ENCODE measurements at places on chromosomes 13 and 19.

GRCh38 chr13:45545686-45546409 is 69.7 kb downstream of the ERICH6B start:
- DNase-seq: no peak

DNA sequence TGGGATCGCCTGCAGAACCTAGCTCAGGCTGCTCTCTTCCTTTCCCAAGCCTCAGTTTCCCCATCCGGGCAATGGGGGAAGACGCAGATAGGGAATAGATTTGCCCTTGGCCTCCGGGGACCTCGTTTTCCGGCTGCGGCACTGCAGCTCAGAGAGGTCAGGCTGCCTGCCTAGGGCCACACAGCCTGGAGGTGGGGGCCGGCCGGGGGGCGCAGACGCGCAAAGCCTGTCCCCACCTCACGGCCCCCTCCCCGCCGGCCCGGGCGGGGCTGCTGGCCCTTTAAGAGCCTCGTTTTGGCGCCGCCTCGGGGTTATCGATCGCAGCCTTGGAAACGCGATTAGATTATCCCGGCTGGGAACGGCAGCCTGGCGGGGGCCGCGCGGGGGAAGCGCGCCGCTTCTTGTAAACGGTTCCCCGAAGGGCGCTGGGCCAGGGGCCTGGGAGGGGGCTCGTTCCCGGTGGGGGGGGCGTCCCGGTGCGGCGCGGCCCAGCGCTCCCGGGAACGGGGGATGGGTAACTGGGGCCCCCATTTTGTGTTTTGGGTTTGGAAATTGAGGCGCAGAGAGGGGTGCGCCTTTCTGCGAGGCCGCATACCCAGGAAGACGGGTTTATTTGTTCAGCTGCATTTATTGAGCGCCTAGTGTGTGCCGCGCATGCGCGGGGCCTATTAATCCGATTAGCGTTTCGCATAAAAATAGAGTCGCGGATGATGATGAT is 23.4 kb upstream of the TCF3 start:
- DNase-seq: peak; percentile 77

GRCh38 chr13:78606471-78607408 is 3.4 kb upstream of the POU4F1 start:
- DNase-seq: no peak

- DNase-seq: no peak
Observed at GRCh38 chr13:59392328-59392727, 771.4 kb downstream of the DIAPH3 start.

GRCh38 chr13:111373486-111373885 is 53.0 kb downstream of the TEX29 start:
- no peak for DNase-seq

DNA sequence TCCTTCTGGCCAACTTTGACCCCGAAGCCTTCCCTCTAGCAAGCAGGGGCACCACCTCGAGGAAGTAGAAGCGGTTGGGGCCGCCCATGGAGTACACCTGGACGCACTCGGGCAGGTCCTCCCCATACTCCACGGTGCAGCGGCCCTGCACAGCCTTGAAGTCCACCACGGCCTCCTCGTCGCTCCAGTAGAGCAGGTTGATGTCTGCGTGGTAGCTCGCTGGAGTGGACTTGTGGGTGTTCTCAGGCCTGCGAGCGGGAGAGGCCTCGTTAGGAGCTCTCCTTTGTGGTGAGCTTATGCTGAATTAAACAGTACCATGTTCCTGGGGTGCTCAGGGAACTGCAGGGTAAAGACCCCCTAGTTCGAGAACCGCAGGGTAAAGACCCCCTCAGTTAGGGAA is 22.3 kb upstream of the EIF3G start:
- DNase-seq: no peak

- DNase-seq: no peak
Observed at GRCh38 chr19:2511570-2511969, 35.6 kb downstream of the GADD45B start.

- DNase-seq: no peak
Observed at GRCh38 chr13:43583321-43583720, 203.5 kb downstream of the ENOX1 start.

DNA sequence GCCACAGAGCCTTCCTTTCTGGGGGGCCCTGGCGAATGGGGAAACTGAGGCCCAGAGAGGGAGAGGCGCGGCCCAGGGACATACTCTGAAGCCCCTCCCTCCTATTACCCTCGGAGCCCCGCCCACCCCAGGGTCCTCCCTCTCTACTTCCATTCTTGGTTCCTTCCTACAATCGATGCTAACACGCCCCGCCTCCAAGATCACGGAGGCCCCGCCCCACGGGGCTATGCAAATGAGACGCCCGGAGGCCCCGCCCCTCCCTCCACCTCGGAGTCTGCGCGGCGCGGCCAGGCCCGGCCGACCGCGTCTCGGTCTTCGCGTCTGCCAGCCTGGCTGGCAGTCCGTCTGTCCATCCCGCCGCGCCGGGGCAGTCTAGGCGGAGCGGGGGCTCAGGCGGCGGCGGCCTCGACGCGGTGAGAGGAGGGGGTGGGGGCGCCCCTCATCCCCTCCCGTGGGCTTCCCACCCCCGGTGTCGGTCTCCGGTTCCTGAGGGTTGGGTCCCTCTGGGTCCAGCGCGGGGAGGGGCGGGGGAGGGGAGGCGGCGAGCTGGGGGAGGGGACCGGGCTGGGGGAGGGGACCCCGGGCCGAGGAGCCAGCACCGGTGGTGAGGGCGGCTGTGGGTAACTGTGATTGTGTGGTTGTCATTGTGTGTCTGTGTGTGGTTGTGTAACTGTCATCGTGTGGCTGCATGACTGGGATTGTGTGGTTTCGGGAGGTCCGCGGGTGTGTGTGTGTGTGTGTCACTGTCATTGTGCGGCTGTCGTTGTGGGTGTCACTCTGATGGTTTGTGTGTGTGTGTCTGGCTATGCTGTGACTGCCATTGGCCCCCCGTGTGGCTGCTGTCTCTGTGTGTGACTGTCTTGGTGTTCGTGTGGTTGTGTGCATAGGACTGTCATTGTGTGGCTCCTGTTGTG is at the start of gene PLPPR2:
TSS of gene PLPPR2 (plus strand) at position 273 of the 914 bp plus-strand sequence. CDS start 2,242 bp downstream, outside the sequence.
- peak; percentile 80 for DNase-seq

DNA sequence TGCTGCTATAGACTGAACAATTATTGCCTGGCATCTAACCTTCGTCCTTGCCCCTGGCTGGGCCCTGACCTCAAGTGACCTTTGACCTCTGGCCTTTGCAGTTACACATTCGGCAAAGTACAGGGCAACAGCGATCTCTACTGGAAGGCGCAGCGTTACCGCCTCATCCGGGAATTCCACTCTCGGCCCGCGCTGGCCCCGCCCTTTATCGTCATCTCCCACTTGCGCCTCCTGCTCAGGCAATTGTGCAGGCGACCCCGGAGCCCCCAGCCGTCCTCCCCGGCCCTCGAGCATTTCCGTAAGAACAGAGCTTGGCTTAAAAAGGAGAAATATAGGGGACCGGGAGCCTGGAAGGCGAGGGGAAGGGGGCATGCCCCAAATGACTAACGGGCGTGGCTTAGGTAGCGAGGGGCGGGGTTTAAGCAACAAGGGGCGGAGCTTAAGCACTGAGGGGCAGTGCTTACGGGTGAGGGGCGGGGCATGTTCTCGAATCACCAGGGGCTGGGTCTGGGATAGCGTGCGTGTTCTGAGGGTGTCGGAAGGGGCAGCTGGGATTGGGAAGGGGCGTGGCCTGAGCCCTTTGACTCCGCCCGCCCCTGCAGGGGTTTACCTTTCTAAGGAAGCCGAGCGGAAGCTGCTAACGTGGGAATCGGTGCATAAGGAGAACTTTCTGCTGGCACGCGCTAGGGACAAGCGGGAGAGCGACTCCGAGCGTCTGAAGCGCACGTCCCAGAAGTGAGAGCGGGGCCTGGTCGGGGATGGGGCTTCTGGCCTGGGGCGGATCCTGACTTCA is 52.7 kb downstream of the TRPM4 start:
- peak; percentile 77 for DNase-seq

DNA sequence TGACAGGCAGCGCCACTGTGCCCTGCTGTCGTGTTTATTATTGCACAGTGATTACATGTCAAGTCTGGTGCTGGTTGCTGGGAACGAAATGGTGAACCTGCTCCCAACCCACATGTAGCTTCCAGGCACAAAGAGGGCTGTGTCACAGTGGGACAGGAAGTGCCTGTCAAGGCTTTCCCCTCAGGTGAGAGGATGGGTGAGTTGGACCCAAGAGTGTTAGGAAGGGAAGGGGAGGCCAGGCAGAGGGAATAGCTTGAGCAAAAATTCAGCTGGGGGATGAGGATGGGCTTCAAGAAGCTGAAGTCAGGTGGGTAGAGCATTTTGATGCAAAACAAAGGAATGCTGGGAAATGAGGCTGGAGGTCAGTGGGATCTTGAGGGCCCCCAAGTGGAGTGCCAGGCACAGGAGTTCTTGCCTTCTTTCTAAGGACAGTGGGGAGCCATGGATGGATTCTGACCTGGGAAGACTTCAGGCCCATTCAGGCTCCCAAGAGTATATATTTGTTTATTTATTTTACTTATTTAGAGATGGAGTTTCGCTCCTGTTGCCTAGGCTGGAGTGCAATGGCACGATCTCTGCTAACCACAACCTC is 8.5 kb upstream of the QTRT1 start:
- no peak for DNase-seq

DNA sequence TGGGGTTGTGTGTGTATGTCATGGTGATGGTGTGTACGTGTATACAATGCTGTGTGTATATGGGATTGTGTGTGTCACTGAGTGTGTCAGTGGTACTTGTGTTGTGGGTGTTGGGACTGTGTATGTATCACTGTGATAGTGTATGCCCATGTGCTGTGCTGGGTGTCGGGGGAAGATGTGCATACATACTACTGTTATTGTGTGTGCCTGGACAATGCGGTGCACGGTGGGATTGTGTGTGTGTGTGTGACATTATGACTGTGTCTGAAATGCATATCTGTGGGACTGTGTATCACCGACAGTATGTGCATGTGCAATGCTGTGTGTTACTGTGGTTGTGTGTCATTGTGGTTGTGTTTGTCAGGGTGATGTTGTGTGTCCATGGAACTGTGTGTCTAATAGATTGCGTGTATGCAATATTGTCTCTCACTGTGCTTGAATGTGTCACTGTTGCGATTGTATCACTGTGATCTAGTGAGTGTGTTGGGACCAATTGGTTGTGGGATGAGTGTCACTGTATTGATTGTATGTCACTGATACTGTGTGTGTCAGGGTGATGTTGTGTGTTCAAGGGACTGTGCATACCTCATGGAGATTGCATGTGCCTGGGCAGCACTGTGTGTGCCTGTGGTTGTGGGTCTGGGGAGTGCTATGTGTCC is 11.0 kb upstream of the BBC3 start:
- peak; percentile 75 for DNase-seq

DNA sequence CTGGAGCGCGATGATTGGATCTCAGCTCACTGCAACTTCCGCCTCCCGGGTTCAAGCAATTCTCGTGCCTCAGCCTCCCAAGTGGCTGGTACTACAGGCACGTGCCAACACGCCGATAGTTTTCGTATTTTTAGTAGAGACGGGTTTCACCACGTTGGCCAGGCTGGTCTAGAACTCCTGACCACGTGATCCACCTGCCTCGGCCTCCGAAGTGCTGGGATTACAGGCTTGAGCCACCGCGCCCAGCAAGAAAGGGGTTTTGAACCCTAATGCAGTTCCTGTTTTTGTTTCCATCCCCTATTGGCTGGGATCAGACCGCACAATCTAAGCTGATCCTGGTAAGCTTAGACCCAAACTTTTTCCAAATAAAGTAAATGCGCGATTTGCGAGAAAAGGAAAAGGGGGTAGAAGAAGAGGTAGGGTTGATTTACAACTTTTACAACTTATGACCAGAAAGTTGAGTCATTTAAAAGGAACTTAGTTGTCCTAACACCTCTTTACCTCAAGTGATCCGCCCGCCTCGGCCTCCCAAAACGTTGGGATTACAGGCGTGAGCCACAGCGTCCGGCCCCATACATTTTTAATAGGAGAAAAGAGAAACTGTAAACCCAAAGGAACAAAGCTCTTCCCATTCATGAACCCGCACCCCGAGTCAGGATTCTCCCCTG is 764 bp downstream of the ZNF626 start:
- DNase-seq: no peak

DNA sequence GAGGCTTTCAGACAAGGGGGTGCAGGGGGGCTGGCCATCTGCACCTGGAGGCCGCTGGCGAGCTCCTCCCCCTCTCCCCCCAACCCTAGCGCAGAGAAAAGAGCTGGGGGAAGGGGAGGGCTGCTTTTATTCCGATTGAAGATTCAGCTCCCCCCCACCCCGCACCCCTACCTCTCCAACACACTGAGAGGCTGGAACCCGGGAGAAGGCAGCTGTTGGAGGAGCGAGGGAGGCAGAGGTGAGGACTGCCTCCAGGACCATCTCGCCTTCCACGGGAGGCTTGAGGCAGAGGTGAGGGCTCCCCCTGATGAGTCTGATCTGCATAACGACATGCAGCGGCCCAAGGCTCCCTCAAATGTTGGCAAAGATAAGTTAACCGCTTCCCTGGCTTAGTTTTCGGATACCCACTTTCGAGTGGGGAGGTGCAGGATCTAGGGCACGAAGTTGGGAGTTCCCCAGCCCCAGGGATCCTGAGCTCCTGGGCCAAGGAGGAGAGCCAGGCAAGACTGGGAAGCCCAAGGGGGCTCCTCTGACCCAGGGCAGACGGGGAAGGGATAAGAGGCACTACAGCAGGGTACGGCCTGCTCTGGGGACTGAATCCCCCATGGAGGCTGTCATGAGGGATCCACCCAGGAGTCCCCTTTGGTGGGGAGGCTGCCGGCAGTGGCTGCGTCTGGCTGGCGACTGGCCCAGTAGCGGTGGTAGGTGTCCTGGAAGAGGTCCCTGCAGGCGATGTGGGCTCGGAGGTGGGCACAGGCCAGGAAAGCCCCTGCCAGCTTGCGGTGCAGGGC is 1.2 kb upstream of the NUMBL start:
- DNase-seq: peak; percentile 29

- no peak for DNase-seq
Observed at GRCh38 chr13:35163674-35164073, 221.6 kb downstream of the NBEA start.

DNA sequence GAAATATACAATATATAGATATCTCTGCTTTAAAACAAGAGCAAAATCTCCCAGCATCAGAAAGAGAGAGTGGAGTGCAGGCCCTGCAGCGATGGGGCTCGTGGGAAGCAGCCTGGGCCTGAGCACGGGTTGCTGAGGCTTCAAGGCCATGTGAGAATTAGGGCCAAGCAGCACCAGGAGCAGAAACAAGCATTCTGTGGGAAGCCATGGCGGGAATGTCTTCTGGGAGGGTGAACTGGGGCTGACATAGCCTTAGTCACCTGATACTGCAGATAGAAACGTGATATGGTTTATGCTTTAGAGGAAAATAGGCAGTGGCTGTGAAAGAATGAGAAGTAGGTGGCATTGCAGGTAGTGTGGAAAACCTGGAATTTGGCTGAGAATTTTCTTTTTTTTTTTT is 472.3 kb downstream of the IRS2 start:
- DNase-seq: no peak

GRCh38 chr19:13101590-13102415 is 855 bp downstream of the LYL1 start:
- DNase-seq: peak; percentile 62

- no peak for DNase-seq
Observed at GRCh38 chr19:29315556-29316190, 102.7 kb upstream of the UQCRFS1 start.

DNA sequence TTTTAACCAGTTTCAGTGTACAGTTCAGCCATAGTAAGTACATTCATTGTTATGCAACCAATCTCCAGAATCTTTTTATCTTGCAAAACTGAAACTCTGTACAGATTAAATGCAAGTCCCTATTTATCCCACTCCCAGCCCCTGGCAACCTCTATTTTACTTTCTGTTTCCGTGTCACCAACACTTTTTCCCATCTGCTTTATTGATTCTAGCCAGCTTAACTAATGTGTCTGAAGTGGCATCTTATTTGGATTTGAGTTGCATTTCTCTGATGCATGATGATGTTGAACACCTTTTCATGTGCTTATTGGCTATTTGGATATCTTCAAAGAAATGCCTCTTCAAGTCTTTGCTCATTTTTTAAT is 18.9 kb downstream of the SPATA13 start:
- DNase-seq: no peak

GRCh38 chr13:52644108-52644507 is 1.9 kb downstream of the HNRNPA1L2 start:
- DNase-seq: no peak
